ENCODE measurements at places on chromosomes 12 and 14.

GRCh38 chr12:93549174-93549573 is 23.3 kb upstream of the SOCS2 start:
- DNase-seq = no peak

DNA sequence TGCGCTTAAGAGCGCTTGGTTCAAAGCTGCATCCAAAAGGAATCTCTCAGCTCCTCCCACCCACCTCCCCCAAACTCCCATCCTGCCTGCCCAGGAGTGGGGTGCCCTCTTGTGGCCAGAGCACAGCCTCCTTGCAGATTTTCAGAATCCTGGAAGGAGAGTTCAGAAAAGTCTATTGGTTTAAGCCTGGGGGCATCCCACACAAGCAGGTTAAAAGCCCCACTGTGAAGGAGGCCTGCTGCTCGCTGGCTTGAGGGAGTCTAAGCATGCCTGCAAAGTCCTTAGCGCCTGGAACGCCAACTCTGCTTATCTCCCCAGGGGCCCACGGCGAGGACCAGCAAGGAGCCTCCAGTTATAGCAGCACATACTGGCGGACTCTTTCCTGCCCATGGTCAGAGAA is 297.1 kb downstream of the KSR2 start:
- DNase-seq = no peak

- no peak for DNase-seq
Observed at GRCh38 chr14:55707365-55707804, 127.4 kb downstream of the KTN1 start.

DNA sequence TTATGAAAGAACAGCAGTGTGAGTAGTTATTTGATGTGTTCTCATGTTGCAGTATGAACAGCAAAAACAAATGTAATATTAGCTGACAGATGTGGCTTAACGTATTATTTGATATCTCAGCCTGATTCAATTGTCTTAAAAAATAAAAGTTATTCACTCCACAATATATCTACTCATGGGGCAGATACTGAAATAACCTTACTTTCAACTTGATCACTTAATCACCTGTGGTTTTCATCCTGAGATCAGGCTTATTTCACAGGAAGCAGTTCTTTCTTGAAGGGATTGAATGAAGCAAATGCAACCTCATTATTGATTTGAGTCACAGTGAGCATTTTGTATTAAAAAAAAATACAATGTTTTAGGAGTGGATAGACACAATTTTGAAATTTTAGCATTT is 90.3 kb downstream of the AKAP6 start:
- no peak for DNase-seq

DNA sequence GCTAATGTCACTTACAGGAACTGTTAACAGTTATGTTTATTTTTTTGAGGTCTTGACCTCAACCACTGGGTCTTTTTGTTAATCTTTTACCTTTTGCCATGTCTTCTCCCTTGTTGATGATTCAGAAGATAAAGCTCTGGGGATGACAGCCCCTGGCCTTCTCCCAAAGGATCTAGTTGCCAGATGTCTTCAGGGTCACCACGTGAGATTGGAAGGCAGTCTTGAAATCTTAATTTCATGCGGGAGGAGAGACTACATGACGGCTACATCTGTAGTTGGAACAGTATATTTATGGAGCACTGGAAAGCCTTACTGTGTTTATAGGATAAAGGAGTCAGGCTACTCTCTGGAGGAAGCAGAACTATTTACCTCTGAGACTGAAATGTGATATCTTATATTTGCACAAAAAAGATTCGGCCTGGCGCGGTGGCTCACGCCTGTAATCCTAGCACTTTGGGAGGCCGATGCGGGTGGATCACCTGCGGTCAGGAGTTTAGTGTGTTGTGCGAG is 5.6 kb downstream of the MLEC start:
- DNase-seq = no peak

DNA sequence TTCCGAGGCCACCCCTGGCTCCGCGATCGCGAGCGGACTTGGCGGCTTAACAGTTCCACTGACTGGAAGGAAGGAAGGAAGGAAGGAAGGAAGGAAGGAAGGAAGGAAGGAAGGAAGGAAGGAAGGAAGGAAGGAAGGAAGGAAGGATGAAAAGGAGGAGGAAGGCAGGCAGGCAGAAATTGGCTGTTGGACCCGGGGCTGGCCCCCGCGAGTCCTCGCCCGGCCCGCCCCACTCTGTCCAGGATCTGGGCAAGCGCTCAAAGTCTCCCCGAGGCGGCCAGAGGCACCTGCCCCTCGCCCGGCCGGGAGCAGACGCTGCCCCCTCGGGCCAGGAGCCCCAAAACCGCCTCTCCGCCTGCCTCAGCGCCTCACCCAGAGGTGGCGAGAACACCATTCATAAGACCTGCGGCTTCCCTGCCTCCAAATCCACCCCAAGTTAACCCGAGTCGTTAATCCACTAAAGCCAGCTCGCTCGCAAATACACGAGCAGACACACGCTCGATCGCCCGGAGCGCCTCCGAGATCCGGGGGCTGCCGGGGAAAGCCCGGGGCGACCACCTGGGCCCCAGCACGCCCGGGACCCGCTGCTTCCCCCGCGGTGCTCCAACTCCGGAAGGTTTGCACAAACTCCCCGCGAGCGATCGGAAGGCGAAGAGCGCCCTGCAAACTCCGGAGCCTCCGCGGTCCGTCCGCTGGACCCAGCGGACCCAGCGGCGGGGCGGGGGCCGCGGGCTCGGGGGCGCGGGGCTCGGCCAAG is 844 bp downstream of the DPF3 start:
- DNase-seq = no peak

GRCh38 chr12:98909746-98910145 is 264.7 kb downstream of the APAF1 start:
- no peak for DNase-seq

DNA sequence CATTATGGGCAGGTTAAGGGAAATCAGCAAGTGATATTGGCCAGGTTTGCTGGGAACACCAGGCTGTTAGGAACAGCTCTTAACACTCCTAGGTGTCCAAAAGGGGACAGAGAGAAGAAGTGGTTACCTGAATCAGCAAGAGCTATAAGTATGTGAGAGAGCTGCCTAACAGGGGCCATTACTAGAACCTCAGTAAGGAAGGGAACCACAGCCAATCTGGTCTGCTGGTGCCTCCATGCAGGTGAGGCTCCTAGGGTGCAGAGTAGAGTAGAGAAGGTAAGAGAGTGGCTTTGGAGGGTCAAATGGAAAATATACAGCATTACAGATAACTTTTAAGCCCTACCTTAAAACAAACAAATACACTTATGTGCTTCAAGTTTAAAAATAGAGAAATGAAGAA is 36.6 kb upstream of the CCT2 start:
- DNase-seq = no peak

GRCh38 chr12:104716172-104716571 is 241.9 kb downstream of the SLC41A2 start:
- no peak for DNase-seq

GRCh38 chr14:44170556-44170955 is 336.5 kb downstream of the FSCB start:
- DNase-seq = no peak

DNA sequence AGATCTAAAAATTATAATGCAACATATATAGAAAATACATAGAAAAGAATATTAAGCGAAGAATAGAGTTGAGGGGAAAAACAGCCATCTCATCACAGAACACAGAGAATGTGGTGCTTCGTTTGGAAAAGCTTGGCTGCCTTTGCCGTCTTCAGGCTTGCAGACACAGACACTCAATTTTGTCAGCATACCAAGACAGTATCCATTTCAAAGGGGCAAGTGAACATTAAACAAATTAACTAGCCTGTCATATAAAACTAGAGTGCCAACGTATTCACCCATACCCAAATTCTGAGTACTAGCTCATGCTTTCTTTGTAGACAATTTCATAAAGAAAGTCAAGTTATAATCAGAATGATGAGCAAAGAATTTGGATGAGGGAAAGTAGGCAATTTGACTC is 40.5 kb downstream of the DMAC2L start:
- DNase-seq = no peak

GRCh38 chr12:26728205-26729050 is 104.6 kb downstream of the ITPR2 start:
- no peak for DNase-seq

Measured in stimulated activated CD8-positive, alpha-beta memory T cell treated with anti-CD3 and anti-CD28 coated beads, Interleukin-7, amount 100 ng/mL, for 1 hour (primary cell).